ENCODE measurements at places on chromosomes 4 and X. TPM values are rescaled to one million over a fixed set of nuclear protein-coding genes. Genes with fewer than 3 reads are reported as not detected.

Gene CENPVL1
- not detected for total RNA-seq

Gene SLC16A2
- total RNA-seq: 22.7 TPM

Gene CXCL5
- total RNA-seq: 34.0 TPM

Gene USP51
- total RNA-seq: 0.57 TPM

All from A549 treated with GW870086 at 1 μM for 4 hours (cell line).